ENCODE measurements at places on chromosomes 16 and 17. TPM values are rescaled to one million over a fixed set of nuclear protein-coding genes. Genes with fewer than 3 reads are reported as not detected.

USP43 gene
- 0.49 TPM for total RNA-seq

TP53 gene
- 62.7 TPM for total RNA-seq

TBC1D3C gene
- not detected for total RNA-seq

TEX14 gene
- under 0.01 TPM for total RNA-seq

FADS6 gene
- not detected for total RNA-seq

HSF5 gene
- under 0.01 TPM for total RNA-seq

MYH13 gene
- total RNA-seq, result not detected

MT4 gene
- total RNA-seq, result not detected

TEKT5 gene
- total RNA-seq, result not detected

ZNF629 gene
- 20.9 TPM for total RNA-seq

BRIP1 gene
- 5.2 TPM for total RNA-seq

ALDOA gene
- total RNA-seq, result 648 TPM

NLRP1 gene
- 36.8 TPM for total RNA-seq

SPATA2L gene
- 11.7 TPM for total RNA-seq

CES3 gene
- total RNA-seq, result 0.16 TPM

P2RX5 gene
- not detected for total RNA-seq

FAM20A gene
- 8.1 TPM for total RNA-seq

OTOP2 gene
- total RNA-seq, result not detected

HIGD1B gene
- total RNA-seq, result not detected

UNC45B gene
- not detected for total RNA-seq

KRTAP4-1 gene
- total RNA-seq, result not detected

RPL26 gene
- total RNA-seq, result 1,352 TPM

GPT2 gene
- 13.6 TPM for total RNA-seq

TRAPPC1 gene
- 39.1 TPM for total RNA-seq

ESRP2 gene
- total RNA-seq, result 0.12 TPM

PRRT2 gene
- total RNA-seq, result 6.5 TPM

NLGN2 gene
- 16.9 TPM for total RNA-seq

RGS9 gene
- total RNA-seq, result 1.3 TPM

CCL7 gene
- not detected for total RNA-seq

CLEC18A gene
- 0.65 TPM for total RNA-seq

LSM12 gene
- total RNA-seq, result 61.9 TPM

HSPB9 gene
- not detected for total RNA-seq

TPSG1 gene
- total RNA-seq, result not detected

CDH16 gene
- total RNA-seq, result not detected

CX3CL1 gene
- total RNA-seq, result 0.32 TPM

FBXW10 gene
- 0.24 TPM for total RNA-seq

KIF2B gene
- total RNA-seq, result not detected

GEMIN4 gene
- 20.8 TPM for total RNA-seq
